ENCODE measurements at places on chromosomes 12 and 14.

DNA sequence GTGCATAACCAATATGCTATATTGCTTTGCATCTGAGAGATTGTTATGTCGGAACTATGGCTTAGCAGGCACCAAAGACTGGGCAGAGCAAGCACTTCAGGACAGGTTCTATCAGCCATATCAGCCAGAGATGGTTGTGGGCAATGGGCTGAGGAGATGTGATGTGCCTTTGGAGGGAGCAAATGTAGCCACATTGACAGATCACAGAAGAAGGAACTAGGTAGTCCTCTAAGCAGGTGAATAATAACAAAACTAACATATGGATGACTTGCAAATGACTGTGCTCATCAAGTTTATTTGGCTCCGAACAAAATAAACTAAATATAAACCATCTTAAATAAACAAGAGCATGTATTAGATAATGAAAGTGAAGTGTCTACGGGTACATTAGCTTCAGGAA is 291.7 kb downstream of the RMST start:
- no peak for DNase-seq

- DNase-seq, result no peak
Observed at GRCh38 chr12:53170876-53171724, 9.4 kb upstream of the ZNF740 start.

DNA sequence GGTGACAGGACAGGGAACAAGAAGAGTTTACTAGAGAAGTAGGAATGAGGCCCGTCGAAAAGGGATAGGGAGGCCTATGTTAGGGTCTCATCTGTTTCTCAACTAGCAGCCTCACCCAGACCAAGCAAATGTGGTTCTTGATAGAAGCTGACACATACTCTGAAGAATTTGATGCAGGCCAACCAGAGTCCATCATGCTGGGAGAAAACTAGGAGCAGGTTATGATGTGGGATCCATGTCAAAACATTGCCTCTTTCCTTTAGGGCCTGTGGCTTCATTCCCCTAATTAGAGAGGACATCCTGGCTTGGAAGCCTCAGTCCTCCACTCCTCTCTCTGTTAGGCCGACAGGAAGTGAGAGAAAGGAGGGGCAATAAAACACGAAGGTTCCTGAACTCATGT is 122.8 kb downstream of the NTF3 start:
- no peak for DNase-seq

GRCh38 chr14:77622366-77622961 is 6.0 kb upstream of the SPTLC2 start:
- DNase-seq, result no peak

DNA sequence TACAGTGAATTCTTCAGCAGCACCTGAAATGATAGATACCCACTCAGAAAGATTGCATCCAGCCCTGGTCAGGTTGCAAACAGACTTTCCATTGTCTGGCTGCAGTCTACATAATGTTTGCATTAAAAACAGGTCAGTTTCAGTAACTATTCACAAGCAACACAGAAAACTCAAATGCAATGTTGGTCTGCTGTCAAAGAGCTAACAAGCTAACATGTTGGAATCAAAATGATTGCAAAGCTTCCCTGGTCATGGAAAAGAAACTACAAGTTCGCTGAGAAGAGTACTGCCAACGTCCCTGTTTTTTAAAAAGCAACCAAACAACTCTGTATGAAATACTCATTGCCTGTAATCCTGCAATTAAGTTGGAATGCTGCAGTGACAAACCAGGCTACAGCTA is 374.7 kb downstream of the ADAMTS20 start:
- no peak for DNase-seq

DNA sequence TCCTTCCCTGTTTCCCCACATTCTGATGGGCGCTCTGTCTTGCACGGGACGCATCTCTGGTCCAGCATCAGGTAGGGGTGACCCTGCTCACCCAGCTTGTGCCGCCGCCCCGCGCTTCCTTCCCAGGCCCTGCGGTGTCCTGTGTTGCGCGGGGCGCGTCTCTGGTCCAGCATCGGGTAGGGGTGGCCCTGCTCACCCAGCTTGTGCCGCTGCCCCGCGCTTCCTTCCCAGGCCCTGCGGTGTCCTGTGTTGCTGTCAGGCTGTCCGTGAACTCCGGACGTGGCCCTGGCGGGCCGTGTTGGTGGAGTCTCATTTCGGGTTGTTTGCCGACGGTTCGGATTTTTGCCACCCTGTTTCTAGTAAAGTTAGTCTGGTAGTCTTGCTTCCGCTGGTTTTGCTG is 6.8 kb downstream of the FBRSL1 start:
- no peak for DNase-seq
